Cardiac ventricle fibroblast (primary cell): ENCODE measurements at places on chromosomes 12 and 14. TPM values are rescaled to one million over a fixed set of nuclear protein-coding genes. Genes with fewer than 3 reads are reported as not detected.

Gene DHRS2
- total RNA-seq = 1.7 TPM in 1 of 2 replicates, not detected in the other

Gene NTS
- not detected in 2 replicates for total RNA-seq

Gene IGF1
- total RNA-seq = 0.06 and 1.1 TPM in 2 replicates

Gene TRHDE
- total RNA-seq = not detected in 2 replicates

Gene EPYC
- total RNA-seq = not detected in 2 replicates

Gene KRT74
- not detected in 2 replicates for total RNA-seq

Gene ISCU
- 146 and 188 TPM in 2 replicates for total RNA-seq

Gene SOX5
- 0.81 and 1.6 TPM in 2 replicates for total RNA-seq

Gene MSI1
- not detected in 2 replicates for total RNA-seq

Gene RNASE8
- total RNA-seq = not detected in 2 replicates

Gene CPNE6
- total RNA-seq = not detected in 2 replicates

Gene TAS2R8
- total RNA-seq = not detected in 2 replicates

Gene SERPINA6
- 3.5 TPM in 1 of 2 replicates, not detected in the other for total RNA-seq

Gene DACT1
- total RNA-seq = 6.2 and 6.5 TPM in 2 replicates

Gene MMP19
- total RNA-seq = 36.8 and 37.2 TPM in 2 replicates

Gene KCNA5
- not detected in 2 replicates for total RNA-seq

Gene ETNK1
- 17.0 and 27.7 TPM in 2 replicates for total RNA-seq

Gene SIX4
- 4.0 and 4.4 TPM in 2 replicates for total RNA-seq

Gene CCDC175
- total RNA-seq = not detected in 2 replicates

Gene SLC38A4
- total RNA-seq = 0.05 and 0.12 TPM in 2 replicates

Gene B3GNT4
- 0.15 TPM in 1 of 2 replicates, not detected in the other for total RNA-seq

Gene MGAT4C
- under 0.01 TPM in 2 replicates for total RNA-seq

Gene KRT80
- 0.12 and 0.24 TPM in 2 replicates for total RNA-seq

Gene EML5
- total RNA-seq = not detected in 2 replicates

Gene GLI1
- total RNA-seq = 0.05 TPM in 1 of 2 replicates, not detected in the other

Gene ACVR1B
- total RNA-seq = 23.4 and 24.1 TPM in 2 replicates

Gene CLEC7A
- total RNA-seq = not detected in 2 replicates

Gene PRKD1
- total RNA-seq = 18.7 and 23.9 TPM in 2 replicates

Gene ITGA7
- total RNA-seq = 89.7 and 106 TPM in 2 replicates

Gene C14orf180
- total RNA-seq = not detected in 2 replicates

Gene PSMA6
- total RNA-seq = 91.7 and 110 TPM in 2 replicates

Gene MYO1H
- total RNA-seq = not detected in 2 replicates

Gene ANKRD13A
- total RNA-seq = 37.6 and 43.7 TPM in 2 replicates

Gene WIF1
- total RNA-seq = not detected in 2 replicates

Gene TNFAIP2
- total RNA-seq = 43.3 and 69.3 TPM in 2 replicates

Gene OR4E2
- not detected in 2 replicates for total RNA-seq

Gene SLC39A2
- 0.25 TPM in 1 of 2 replicates, not detected in the other for total RNA-seq

Gene OVCH1
- 0.06 and 0.20 TPM in 2 replicates for total RNA-seq

Gene PRICKLE1
- total RNA-seq = 12.3 and 16.7 TPM in 2 replicates

Gene SMCO2
- total RNA-seq = not detected in 2 replicates

Gene DIO2
- total RNA-seq = 5.8 TPM in 2 replicates

Gene GPR135
- total RNA-seq = 2.2 and 2.5 TPM in 2 replicates

Gene SLC41A2
- 50.0 and 68.8 TPM in 2 replicates for total RNA-seq
